Suppressor macrophage treated with lipopolysaccharide for 4 hours (primary cell): ENCODE measurements at places on chromosomes 3 and 15.

- DNase-seq: no peak
Observed at GRCh38 chr3:58175187-58175436, 35.7 kb downstream of the DNASE1L3 start.

DNA sequence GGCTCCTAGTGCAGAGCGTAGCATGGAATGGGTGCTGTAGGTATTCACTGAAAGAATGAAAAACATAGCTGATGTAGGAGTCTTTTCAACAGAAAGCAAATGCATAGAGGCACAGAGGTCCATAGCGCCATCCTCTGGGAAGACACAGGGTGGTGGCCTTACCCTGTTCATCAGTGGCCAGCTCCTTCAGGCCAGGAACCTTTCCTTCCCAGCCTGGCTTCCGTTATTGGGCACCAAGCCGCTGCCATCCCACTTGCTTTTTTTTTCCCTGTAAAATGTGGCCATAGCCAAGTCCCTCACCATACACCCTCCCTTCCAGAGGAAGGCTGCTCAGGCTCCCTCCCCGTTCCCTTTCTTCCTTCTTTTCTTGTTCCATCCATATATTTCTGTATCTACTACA, 118.1 kb downstream of the ZNF621 start:
- DNase-seq: no peak

GRCh38 chr3:60847791-60848190, 403.5 kb downstream of the FHIT start:
- DNase-seq: peak; percentile 37

- DNase-seq: peak; percentile 82
Observed at GRCh38 chr3:151146071-151146730, 56.8 kb downstream of the GPR171 start.

DNA sequence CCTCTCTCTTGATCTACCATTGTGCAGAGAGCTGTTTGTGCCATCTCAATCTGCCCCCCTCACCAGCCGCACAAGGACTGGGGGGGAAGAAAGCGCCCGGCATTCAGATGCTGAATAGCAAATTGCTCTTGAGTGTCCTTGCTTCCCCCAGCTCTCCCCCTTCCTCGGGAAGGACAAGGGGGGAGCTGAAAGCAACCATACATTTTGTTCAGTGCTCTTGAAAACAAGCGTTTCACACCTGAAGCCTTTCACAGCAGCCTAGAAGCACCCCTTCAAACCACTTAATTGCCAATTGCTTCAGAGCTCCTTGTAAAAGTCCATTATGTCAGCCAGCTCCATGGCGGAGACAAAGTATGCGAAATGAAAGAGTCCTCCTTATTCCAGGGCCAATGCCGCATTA, 540.1 kb downstream of the NR2F2 start:
- DNase-seq: no peak

DNA sequence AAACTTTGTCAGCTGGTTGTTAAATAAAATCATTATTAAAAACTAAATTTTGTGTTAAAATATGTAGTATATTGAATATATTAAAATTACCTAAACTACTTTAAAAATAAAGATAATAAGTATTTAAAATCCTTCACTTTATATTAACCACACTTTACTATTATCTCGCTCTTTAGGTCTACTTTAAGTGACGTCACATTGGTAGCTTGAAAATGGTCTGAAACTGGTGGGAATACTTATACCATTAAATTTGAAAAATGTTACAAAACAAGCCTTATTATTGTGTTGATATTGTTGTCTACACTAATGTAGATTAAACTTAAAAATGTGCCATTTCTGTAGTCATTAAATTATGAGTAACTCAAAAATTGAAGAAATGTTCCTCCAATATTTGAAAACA, 77.6 kb downstream of the ZIC4 start:
- DNase-seq: no peak

GRCh38 chr15:44910981-44911625, 45.4 kb upstream of the TERB2 start:
- DNase-seq: no peak

GRCh38 chr15:73741321-73741836, 11.8 kb downstream of the INSYN1 start:
- no peak for DNase-seq

GRCh38 chr3:39428745-39429201, 22.3 kb downstream of the RPSA start:
- DNase-seq: no peak
